ENCODE measurements at places on chromosomes 5 and 9.

DNA sequence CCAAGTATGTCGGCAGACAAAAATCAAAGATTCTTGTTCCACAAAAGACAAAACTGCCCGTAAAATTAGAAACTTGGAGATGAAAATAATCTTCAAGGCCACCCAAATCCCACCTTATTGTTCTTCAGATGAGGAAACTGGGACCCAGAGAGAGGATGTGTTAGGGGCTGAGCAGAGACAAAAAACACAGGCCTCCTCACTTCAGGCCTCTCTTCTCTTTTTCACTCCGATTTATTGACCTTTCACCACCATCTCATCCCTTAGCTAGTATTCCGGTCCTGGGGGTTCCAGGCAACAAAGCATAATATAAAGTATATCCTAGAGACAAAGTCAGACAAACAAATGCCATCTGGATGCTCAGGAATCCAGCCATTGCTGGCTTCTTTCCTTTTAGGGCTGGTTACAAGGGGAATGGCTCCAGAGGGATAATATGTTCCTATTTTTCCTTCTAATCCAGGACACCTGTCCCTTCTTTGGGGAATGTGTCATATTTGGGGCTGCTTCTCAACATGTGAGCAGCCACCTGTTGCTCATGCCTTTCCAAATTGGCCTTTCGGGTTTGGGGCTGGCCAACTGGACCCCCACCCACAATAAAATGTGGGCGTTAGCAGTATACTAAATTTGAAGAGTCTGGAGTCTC lies 42.2 kb upstream of the AFAP1L1 start:
- DNase-seq = no peak

DNA sequence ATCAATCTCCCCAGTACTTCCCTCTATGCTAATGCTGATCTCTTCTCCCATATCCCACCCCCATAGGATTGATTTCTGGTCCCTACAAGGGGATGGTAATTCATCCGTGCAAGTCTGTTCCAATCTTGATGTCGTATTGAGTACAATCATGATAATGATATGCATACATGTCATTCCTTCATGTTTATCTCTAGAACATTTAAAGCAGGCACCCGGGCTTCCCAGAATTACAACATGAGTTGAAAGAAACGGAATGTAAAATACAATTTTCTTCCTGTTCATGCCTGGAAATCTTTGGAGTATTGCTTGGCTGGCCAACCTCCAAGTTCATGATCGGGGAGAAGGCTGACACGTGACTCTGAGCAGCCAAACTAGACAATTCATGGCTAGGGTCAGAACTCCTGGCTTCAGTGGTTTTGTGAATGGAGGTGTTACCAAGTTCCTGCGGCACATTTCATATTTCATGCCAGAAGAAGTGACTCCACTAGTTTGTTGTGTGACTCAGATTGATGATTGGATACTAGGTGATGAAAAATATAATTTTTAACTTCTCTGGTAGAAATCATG lies 66.6 kb downstream of the C9orf152 start:
- no peak for DNase-seq

DNA sequence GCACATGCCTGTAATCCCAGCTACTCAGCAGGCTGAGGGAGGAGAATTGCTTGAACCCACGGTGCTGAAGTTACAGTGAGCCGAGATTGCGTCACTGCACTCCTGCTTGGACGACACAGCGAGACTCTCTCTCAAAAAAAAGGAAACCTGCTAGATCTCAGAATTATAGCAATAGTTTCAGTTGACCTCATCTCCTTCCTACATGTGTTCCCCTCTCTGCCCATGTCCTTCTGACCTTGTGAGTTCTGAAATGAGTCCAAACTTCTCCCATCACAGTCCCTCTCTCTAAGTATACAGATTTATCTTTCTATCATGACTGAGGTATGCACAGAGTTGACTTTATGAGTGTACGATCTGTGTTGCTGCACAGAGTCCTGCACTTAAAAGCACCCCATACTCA lies 44.6 kb upstream of the SHOC1 start:
- no peak for DNase-seq

- no peak for DNase-seq
Measured at GRCh38 chr5:135488727-135489465, 36.7 kb upstream of the TIFAB start.

GRCh38 chr5:114265432-114266060 lies 96.3 kb upstream of the KCNN2 start:
- DNase-seq = no peak

- no peak for DNase-seq
Measured at GRCh38 chr5:75524071-75524470, 12.4 kb downstream of the POLK start.

DNA sequence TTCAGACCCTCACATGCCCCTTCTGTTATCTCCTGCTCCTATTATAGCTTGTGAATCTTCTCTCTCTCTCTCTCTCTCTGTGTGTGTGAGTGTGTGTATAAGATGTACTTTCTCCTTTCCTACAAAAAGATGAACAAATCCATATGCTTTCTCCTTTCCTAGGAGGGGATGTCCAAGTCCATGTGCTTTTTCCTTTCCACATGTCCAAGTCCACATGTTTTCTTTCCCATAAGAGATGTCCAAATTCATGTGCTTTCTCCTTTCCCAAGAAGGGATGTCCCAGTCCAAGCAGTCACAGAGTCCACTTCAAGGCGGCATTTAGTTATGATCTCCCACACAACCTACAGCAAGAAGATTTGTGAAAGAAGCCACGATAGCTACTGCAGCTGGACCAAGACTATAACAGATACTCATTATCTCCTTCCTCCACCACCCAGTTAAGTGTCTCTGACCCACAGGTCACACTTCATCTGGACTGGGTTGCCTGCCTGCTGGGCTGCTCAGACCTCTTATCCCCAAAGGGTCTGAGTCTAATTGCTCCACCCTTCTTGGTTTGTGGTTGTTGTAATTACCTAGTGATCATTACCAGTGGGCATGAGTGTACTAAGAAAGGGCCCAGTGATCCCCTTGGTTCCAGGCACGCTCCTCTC lies 18.4 kb upstream of the FOXI1 start:
- DNase-seq = no peak

DNA sequence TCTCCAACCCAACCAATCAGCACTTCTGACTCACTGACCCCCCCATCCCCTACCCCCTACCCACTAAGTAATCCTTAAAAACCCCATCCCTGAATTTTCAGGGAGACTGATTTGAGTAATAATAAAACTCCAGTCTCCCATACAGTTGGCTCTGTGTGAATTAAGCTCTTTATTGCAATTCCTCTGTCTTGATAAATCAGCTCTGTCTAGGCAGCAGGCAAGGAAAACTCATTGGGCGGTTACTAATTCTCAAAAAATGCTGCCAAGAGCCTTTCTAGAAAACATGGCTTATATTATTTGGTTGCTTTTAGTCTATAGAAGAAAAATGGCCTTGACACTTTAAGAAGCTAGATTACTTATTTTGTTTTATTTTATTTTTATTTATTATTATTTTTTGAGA lies 131.7 kb downstream of the SUSD1 start:
- DNase-seq = no peak

GRCh38 chr5:116137544-116138378 lies 52.9 kb downstream of the COMMD10 start:
- DNase-seq = no peak

DNA sequence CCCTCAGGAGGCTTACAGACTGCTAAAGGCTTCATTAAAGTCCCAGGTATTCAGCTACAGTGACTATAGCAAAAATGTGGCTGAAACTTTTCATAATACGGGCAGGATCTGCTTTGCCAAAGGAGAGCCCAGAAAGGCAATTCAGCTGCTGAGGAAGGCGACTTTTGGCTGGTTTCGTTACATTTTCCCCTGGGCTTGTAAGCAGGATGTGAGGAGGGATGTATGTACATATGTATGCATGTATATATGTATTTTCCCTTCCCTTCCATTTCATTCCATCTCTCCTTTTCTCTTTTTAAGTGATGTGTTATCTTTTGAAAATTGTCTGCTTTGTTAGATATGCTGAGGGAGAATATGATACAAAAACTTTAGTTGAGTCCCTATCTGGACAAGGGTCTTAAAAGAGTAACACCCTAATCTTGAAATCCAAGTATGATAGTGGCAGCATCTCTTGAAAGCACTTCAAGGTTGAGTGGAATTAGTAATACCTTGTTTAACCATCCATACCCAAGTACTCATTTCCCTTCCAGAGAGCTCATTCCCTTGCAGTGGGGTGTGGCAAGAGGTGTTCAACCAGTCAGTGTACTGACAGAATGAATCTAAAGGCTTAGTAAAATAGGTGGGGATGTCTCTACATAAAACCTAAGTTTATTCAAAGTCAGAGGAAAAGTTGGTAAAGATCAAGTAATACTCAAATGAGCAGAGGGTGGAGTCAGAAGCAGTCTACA lies 28.7 kb downstream of the RAD1 start:
- no peak for DNase-seq

DNA sequence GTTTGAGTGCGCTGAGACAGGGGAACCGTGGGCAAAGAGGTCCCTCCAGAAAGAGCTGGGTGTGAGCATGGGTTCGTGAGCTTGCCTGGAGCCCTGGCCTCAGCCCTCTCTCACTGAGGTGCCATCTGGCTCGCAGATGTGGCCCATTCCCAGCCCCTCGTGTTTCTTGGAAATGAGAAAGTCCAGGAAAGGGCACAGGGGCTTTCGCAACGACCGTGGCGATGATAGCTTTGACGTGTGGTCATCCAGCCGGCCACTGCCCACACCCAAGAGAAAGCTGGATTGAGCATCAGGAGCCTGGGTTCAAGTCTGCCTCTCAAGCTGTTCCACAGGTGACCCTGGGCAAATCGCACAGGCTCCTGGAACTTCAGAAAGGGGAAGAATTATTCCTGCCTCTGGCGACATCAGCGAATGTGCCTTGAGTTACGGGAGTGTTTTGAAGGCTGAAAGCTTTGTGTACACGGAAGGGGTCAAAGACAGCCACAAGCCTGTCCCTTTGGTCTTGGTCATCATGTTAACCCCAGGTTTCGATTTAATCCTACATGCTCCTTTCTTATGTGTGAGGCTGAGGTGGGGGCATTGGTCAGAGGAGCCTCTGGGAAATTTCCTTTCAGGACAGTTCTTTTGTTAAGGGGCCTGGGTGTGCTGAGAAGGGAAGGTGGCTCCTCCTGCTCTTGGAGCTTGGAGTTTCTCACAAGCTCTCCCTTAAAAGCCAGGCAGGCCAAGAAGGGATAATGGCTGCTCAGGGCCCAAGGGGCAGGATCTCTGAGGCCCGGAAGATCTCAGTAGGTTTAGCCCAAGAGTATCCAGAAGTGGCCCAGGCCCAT lies 41.7 kb upstream of the IL17B start:
- no peak for DNase-seq

- no peak for DNase-seq
Measured at GRCh38 chr5:31963358-31964006, 210.6 kb downstream of the GOLPH3 start.

- no peak for DNase-seq
Measured at GRCh38 chr9:27473111-27473529, 51.0 kb upstream of the IFNK start.

DNA sequence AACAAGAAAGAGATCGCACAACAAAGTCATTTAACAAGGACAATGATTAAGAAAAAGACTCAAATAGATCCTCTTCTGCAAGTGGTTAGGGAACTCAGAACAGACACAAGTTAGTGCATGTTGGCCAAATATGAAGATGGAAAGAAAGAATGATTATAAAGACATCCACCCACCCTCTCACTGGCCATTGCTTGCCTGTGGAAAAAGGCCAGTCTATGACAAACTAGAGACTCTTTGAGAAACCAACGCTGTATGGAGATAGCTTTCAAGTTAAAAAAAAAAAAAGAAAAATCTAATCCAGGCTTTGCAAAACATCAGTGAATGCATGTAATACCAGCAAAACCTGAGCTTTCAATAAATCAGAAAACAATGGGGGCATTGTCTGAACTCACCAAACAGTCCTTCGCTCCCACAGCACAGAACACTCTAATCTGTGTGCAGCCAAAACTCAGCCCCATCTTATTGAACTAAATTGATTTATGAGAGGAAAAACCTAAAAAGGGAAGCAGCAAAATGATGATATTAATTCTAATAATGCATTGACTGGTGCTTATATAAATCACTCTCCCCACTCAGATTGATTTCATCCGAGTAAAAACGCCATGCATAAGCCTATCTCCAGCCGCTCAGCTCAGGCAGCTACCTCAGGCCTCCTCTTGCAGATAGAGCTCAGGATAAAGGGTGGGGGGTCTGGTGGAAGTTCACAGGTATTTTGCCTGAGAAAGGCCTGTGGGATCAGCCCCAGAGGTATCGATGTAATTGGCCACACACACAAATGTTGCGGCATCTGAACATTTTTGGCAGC lies 547.1 kb downstream of the CCDC171 start:
- DNase-seq = no peak

DNA sequence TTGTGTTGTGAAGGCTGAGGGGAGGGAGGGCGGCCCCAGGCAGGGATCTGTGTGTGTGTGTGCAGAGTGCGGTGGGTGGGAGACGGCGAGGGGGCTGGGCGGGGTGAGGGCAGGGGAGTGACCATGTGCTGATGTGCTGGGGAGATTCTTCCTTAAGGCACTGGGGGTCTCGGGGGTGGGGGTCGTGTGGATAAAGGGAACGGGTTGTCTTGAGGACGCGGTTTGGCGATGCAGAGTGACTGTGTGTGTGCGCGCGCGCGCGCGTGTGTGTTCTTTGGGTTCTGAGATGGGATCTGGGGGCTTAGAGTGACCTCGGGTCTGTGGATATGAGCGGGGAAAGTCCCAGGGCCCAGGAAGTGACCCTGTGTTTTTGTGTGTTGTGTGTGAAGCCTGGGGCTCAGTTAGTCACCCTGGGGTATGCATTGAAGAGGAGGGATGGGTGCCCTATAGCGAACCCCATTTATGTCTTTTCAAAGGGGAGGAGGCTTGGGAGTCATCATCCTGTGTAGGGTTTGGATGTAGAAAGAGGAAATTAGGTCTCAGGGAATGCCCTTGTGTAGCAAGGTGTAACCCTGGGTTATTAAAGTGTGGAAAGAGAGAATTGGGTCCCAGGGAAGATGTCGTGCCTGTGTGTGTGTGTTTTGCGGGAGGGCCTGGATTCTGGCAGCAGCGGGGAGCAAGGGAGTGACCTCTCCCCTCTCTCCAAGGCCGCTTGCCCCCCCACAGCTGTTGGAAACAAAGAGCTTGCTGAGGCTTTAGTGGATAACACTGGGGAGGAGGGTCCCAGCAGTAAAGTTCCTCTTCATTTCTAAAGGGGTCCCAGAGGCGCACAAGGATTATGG lies 1.4 kb downstream of the TMEFF1 start:
- no peak for DNase-seq

Measured in activated CD8-positive, alpha-beta memory T cell treated with anti-CD3 and anti-CD28 coated beads for 48 hours (primary cell).